ENCODE measurements at places on chromosomes 4 and X. TPM values are rescaled to one million over a fixed set of nuclear protein-coding genes. Genes with fewer than 3 reads are reported as not detected.

DNA sequence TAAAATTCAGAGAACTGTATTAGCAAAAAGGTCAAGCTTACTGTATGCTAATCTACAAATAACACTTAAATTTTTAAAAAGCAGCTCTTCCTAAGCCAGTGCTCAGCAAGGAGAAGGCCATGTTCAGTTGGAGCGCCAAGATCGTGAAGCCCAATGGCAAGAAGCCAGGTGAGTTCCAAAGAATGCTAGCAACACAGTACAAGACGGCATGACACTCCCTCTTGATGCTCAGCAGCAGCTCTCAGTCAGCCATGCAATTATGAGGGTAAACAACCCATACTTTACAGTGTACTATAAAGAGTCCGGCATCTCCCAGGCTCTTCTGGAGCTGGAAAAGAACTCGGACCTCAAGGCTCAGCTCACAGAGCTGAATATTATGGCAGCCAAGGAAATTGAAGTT lies 34.9 kb downstream of the STX18 start:
- DNase-seq: peak; percentile 71

Gene ATP2B3
- under 0.01 TPM for total RNA-seq

DNA sequence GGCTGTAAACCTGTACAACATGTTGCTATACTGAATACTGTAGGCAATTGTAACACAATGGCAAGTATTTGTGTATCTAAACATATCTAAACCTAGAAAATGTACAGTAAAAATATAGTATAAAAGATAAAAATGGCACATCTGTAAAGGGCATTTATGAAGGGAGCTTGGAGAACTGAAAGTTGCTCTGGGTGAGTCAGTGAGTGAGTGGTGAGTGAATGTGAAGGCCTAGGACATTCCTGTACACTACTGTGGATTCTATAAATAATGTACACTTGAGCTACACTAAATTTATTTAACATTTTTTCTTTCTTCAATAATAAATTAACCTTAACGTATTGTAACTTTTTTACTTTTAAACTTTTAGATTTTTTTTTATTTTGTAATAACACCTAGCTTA lies 5.0 kb upstream of the SHROOM4 start:
- DNase-seq: no peak

Gene SLIT2
- total RNA-seq: 49.0 TPM

- DNase-seq: no peak
These were observed 3.6 kb downstream of the OTUD4 start for GRCh38 chr4:145176641-145177432.

DNA sequence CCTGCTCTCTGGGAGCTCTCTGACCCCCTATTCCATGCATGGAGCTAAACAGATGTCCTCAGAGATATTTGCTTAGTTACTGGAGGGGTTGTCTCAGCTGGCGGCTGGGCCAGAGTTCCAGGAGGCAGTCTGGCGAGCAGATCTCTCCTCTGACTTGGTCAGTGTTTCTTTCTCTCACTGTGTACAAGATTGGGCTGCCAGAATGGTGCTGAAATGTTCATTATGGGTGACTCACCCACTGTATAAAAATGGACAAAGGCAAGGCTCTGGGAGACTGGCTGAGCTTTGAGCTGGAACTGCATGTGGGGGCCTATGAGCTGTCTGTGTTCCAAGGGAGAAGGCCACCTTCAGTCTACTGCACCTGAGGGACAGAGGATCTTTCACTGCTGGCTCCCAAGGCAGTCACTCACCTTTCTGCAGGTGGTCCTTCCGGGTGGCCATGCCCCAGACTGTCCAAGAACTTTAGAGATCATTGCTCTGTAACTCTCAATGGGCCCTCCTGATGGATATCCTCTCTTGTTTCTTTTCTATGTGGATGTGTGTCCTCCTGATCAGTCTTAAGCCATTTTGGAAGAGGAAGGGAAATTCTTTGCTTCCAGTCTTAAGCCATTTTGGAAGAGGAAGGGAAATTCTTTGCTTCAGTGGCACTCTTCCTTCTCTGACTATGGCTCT lies 88.2 kb downstream of the CFAP299 start:
- DNase-seq: no peak

DNA sequence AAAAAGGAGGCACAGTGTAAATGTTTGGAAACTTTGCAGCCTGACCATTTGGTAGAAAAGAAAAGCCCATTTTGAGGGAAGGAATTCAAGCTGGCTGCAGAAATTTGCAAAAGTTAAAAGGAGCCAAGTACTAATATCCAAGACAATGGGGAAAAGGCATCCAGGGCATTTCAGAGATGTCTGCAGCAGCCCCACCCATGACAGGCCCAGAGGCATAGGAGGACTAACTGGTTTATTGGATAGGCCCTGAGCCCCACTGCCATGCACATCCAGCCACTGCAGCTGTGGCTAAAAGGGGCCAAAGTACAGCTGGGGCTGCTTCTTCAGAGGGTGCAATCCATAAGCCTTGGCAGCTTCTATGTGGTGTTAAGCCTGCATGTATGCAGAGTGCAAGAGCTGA lies 104.9 kb downstream of the HS3ST1 start:
- no peak for DNase-seq

- no peak for DNase-seq
These were observed 349.1 kb downstream of the PCDH10 start for GRCh38 chr4:133498149-133498548.

GRCh38 chr4:145937971-145938611 lies 532 bp downstream of the ZNF827 start:
- DNase-seq: no peak

Gene SH2D1A
- total RNA-seq: 0.14 TPM

Gene SOX3
- not detected for total RNA-seq

- DNase-seq: no peak
These were observed 694.4 kb upstream of the FAM241A start for GRCh38 chr4:111450867-111451266.

GRCh38 chr4:17013382-17014006 lies 115.0 kb upstream of the LDB2 start:
- DNase-seq: no peak

DNA sequence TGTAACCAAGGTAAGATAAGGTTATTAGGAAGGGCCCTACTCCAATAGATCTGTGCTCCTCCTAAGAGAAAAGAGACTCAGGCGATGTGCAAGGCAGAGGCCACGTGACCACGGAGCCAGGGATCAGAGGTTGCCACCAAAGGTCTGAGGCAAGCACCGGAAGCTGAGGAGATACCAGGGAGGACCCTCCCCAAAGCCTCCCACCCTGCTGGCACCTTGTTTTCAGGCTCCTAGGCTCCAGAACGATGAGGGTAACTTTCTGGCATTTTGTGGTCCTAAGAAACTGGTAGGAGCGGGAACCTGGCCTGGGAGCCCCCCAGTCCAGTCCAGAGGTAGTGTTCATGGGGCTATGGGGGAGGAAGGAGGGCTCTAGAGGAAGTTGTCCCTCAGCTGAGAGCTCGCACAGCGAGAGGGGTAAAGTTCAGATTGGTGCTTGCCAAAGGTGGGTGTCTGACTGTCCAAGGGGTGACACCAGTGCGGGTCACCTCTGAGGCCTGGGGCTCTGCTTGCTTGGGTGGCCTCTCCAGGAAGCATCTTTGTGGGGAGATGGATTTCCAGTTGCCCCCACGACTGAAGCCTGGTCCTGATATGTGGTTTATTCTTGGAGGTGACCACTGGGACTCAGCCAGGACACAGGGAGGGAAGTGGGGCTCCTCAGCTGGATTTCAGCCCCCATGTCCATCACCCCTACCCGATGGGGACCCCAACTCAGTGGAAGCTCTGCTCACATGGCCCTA lies 7.5 kb upstream of the LETM1 start:
- no peak for DNase-seq

Gene MAGEA8
- total RNA-seq: not detected

GRCh38 chr4:86302251-86302650 lies 57.6 kb downstream of the MAPK10 start:
- DNase-seq: peak; percentile 88

DNA sequence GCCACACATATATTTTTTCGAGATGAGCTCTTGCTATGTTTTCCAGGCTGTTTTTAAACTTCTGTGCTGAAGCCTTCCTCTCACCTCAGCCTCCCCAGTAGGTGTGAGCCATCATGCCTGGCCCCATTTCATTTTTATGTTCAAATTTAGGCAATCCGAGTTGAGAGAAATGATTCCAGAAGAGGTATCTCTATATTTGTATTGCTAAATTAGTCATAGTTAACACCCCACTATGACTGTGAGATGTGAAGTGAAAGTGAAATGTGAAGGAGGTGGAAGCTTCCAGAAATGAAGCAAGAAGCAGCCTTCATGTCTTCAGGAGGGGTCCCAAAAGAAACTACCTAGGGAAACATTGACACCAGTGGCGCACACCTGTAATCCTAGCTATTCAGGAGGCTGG lies 17.7 kb downstream of the APELA start:
- no peak for DNase-seq

Gene TMEM144
- 12.1 TPM for total RNA-seq

- DNase-seq: no peak
These were observed 521.8 kb upstream of the DIPK2B start for GRCh38 chrX:45722471-45722870.

GRCh38 chrX:68938244-68939004 lies 109.6 kb downstream of the EFNB1 start:
- DNase-seq: peak; percentile 50
